Activated CD4-positive, alpha-beta T cell treated with anti-CD3 and anti-CD28 coated beads, Interleukin-2, amount 10 ng/mL, durations not matched to agents 7 days and 5 days (primary cell): ENCODE measurements at places on chromosomes 1 and 21. TPM values are rescaled to one million over a fixed set of nuclear protein-coding genes. Genes with fewer than 3 reads are reported as not detected.

DNA sequence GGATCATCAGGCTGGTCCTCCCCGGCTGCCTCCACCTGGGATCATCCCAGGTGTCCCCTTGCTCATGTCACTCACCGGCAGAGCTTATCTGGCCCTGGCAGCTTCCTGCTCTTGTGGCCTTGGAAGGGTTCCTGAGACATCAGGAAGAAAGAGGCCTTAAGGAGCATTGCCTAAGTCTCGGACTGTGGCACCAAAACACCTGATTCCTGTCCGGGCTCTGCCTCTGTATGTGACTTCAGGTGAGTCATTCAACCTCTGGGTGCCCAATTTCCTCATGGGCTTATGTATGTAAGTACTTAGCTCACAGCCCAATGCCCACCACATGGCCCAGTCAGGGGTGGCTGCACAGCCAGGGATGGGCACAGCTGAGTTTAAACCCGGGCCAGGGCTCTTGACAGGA, 255.9 kb upstream of the VAMP3 start:
- DNase-seq, result no peak

The KRTAP20-3 gene
- not detected for total RNA-seq

DNA sequence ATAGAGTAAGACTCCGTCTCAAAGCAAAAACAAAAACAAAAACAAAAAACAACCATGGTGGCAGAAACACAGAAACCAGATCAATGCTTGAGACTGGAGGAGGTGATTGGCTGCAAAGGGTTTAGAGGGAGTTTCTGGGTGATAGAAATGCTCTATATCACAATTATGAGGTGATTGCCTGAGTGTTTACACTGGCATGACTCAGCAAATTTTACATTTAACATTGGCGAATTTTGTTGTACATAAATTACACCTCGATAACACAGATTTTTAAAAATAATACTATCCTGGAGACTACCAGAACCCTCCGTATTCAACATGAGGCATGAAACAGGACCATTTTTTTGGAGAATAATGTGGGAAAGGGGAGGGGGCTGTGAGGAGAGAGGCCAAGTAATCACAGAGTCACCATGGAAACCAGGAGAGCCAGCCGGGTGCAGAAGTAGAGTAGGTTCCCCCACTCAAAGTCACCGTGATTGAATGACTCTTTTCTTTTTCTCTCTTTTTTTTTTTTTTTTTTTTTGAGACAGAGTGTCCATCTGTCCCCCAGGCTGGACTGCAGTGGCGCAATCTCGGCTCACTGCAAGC, 24.3 kb downstream of the HEYL start:
- DNase-seq, result no peak

The OR11L1 gene
- total RNA-seq, result not detected

GRCh38 chr1:93783876-93784275, 95.1 kb downstream of the DNTTIP2 start:
- no peak for DNase-seq

- DNase-seq, result no peak
Measured at GRCh38 chr21:17597680-17598079, 15.0 kb downstream of the BTG3 start.

GRCh38 chr1:37513795-37514349, 694 bp downstream of the MEAF6 start:
- DNase-seq, result peak; percentile 47

The NUP210L gene
- 0.04 TPM for total RNA-seq

- no peak for DNase-seq
Measured at GRCh38 chr1:242189591-242189990, 190.7 kb upstream of the MAP1LC3C start.

- no peak for DNase-seq
Measured at GRCh38 chr1:240582953-240583352, 29.0 kb downstream of the GREM2 start.
